ENCODE measurements at places on chromosomes 12 and 14.

DNA sequence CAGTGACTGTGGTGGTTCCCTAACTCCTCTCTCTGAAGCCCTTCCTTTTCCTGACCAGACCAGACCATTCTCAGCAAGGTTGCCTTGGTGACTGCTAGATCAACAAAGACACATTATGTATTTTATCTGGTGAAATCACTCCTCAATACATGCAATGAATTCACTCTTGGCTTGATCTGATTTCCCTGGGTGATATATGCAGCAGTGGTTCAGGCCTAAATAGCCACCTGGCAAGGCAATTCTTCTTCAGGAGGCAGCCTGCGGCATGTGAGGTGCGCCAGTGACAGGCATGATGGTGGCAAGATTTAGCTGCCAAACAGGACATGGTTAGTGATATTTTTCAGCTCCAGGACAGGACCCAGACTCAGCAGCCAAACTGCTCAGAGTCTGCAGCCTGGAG is 350.3 kb upstream of the CCDC196 start:
- no peak for DNase-seq

- DNase-seq, result no peak
Measured at GRCh38 chr12:74791365-74791764, 253.7 kb downstream of the ATXN7L3B start.

- no peak for DNase-seq
Measured at GRCh38 chr12:34290381-34290995, 268.2 kb downstream of the ALG10 start.

GRCh38 chr14:75279153-75279762 is 630 bp downstream of the FOS start:
- no peak for DNase-seq

DNA sequence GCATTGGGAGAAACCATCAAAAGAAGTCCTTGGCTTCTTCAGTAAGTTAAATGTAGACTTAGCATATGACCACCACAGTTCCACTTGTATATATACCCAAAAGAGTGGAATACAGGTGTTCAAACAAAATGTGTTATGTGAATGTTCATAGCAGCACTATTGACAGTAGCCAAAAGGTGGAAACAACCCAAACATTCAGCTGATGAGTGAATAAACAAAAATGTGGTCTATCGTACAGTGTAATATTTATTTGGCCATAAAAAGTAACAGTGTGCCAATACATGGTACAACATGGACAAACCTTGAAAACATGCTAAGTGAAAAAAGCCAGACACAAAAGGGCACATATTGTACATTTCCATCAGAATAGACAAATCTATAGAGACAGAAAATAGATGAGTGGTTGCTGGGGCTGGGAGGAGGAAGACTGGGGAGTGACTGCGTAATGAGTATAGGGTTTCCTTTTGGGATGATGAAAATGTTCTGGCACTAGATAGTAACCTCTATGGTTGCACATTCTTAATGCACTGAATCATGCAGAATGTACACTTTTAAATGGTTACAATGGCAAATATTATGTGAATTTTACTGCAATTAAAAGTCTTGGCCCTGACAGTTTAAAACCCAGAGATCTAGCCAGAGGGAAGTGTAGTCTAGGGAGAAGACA is 5.5 kb downstream of the ERP29 start:
- DNase-seq, result peak; percentile 23

DNA sequence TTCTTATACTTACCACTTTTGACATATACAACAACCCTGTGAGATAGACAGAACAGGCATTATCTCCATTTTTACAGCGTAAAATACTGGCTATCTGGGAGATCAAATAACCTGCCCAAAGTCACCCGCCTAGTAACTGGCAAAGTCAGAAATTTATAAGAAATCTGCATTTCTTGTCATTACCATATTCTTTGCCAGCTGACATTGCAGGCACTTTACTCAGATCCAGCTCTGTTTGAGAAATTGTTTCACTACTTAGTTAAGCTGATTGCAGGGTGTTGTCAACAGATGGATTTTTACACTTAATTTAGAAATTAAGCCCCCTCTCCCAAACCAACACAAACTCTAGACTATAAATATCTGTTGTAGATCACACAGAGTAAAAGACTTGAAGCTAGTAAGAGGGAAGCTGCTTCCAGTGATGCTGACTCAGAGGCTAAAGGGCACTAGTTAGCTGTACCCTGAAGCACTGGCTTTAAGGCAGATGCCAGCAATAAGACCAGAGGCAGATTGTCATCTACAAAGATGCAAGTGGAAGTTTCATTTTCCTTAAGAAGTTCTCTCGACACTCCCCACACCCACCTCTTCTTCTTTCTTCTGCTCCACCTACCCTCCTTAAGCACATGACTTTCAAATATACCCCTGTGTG is 153.1 kb downstream of the ANO6 start:
- peak; percentile 24 for DNase-seq

GRCh38 chr14:99579120-99579836 is 24.7 kb downstream of the CCDC85C start:
- no peak for DNase-seq

DNA sequence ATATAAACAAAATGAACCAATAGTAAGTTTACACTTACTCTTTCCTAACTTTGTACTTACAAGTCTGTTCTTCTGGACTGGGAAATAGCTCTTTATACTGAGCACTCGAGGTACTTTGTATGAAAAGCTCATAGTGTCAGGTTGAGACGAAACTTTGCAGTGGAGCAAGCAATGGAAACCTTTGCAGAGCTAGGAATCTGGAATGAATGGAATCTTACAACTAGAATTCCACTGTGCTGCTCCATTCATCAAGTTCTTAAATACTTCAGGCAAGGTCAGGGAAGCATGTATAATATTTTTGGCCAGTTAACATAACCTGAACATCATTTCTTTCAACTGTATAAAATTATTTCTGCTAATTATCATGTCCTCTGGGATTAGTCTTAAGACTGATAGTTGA is 1327.5 kb upstream of the FLRT2 start:
- no peak for DNase-seq

DNA sequence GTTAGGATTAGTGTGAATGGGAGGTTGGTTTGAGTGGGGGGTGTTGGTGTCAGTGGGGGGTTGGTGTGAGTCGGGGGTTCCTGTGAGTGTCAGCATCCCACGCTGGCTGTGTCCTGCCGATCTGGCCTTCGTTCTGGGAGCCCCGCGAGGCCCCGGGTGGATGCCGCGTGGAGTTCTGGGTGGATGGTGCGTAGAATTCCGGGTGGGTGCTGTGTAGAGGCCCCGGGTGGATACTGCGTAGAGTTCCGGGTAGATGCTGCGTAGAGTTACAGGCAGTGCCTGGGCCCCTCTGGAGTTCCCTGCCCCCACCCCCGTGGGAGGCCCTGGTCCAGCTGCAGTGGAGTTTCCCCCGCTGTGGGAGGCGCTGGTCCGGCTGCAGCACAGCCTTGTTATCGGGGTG is 8.7 kb downstream of the NOC4L start:
- DNase-seq, result no peak

- no peak for DNase-seq
Measured at GRCh38 chr12:21001778-21002177, 129.2 kb upstream of the SLCO1B1 start.

DNA sequence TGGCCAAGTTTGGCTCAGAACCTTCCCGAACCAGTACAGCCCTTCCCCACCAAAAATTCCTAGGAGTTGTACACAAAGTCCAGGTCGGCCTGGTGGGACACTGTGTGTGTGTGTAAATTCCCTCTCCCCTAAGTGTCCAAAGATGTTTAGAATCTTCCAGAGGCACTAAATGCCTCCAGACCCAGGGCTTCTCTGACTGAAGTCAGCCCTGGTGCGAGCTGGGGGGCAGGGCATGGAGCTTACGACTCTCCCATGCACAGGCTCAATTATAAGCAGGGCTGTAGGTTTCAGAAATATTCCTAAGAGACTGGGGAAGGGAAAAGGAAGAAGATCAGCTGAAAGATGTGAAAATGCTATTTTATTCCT is 106.9 kb upstream of the ATF7IP start:
- no peak for DNase-seq

DNA sequence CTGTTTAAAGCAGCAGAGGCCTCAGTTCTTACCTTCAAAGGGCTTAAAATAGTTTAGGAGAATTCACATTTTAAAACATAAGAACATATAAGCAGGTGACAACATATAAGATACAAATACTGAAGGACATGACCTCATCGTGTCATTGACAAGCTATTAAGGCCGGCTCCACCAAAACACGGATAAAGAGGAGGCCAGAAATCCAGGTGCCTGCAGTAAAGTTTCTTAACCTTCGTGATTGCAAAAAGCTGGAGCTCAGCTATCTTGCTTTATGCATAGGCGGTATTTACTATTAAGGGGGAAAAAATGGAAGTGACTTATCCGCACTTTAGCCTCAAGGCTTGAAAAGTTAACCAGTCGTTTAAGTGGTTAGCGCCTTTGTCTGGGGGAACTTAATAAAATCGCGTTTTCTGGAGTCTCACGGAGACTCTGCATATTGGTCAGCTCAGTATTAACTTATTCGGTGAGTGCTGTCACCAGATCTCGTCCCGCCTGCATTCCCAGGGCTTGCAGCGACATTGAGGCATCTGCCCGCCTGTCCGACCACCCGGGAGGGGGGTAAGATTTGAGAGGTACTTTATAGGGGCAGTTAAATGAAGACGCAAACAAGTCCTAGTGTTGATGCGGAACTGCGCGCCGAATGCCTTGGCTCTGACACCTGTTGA is 1.1 kb upstream of the SP1 start:
- DNase-seq, result no peak

DNA sequence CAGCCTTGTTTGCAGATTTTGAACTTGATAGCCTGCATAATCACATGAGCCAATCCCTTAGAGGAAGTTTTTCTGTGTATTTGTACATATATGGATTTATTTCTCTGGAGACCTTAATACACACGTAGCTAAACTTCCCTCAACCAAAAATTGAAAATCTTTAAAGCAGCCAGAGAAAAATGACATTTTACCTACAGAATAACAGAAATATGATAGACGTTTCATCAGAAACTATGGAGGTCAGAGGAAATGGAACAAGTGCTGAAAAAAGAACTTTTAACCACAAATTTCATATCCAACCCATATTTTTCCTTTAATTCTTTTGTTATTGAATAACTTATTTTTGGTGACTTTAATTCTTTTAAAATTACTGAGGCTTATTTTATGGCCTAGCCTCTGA is 177.7 kb downstream of the CCDC91 start:
- no peak for DNase-seq

DNA sequence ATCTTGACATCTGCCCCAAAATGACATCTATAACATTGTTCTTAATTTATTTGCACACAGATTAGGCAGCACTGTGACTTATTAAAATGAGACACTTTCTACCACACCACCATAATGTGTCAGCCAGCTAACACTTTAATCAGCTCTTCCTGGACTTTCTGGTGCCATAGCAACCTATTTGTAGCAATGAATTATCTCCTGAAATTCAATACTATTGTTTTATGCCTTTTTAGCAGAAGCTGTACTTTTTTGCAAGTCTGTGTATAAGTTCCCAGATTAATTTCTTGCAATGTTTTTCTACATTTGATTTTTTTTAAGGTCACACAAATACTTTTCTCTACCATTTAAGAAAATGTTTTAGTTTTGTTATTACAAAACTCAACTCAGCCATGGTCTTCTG is 72.8 kb upstream of the SAV1 start:
- DNase-seq, result no peak

GRCh38 chr12:82361461-82361915 is 3.2 kb downstream of the METTL25 start:
- no peak for DNase-seq

- DNase-seq, result no peak
Measured at GRCh38 chr12:113818283-113818682, 147.8 kb downstream of the RBM19 start.

DNA sequence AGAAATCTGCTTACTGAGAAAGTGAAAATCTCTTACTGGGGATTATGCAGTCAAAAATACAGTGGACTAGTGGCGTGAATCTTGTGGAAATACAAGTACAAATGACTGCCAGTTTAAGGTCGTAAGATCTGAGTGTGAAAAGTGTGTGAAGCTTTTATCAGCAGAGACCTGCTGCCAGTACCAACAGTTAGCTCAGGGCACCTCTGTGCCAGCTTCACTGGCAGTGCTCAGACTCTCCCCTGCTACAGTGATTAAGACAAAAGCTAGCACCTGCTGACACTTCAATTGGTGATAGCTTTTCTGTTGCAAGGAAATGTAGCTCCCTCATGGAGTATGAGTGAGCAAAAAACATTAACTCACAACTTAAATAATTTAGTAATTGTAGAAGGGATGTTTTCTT is 185.1 kb downstream of the ANO6 start:
- no peak for DNase-seq

Data from H54 (cell line).